GM04503 (cell line): ENCODE measurements at places on chromosomes 2 and 18.

- no peak for DNase-seq
These were observed 282.5 kb upstream of the SPRED2 start for GRCh38 chr2:65714866-65715265.

GRCh38 chr2:235135990-235136561, 184.3 kb downstream of the SH3BP4 start:
- peak; percentile 36 for DNase-seq

DNA sequence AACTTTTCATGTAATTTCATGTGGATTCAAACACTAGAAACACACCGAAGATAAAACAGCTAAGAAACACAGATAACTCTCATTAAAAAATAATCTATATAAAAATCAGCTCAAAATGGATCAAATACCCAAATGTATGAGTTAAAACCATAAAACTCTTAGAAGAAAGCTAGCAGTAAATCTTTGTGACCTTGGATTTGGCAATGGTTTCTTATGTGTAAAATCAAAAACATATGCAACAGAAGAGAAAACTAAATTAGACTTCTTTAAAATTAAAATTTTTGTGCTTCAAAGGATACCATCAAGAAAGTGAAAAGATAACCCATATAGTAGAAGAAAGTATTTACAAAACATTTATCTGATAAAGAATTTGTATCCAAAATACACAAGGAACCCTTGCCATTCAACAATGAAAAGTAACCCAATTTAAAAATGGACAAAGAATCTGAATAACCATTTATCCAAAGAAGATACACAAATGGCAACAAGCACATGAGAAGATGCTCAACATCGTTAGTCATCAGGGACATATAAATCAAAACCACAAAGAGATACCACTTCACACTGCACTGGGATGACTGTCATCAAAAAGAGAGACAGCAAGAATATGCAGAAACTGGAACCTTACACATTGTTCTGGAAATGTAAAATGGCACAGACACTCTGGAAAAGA, 27.5 kb downstream of the GAREM1 start:
- DNase-seq = no peak

DNA sequence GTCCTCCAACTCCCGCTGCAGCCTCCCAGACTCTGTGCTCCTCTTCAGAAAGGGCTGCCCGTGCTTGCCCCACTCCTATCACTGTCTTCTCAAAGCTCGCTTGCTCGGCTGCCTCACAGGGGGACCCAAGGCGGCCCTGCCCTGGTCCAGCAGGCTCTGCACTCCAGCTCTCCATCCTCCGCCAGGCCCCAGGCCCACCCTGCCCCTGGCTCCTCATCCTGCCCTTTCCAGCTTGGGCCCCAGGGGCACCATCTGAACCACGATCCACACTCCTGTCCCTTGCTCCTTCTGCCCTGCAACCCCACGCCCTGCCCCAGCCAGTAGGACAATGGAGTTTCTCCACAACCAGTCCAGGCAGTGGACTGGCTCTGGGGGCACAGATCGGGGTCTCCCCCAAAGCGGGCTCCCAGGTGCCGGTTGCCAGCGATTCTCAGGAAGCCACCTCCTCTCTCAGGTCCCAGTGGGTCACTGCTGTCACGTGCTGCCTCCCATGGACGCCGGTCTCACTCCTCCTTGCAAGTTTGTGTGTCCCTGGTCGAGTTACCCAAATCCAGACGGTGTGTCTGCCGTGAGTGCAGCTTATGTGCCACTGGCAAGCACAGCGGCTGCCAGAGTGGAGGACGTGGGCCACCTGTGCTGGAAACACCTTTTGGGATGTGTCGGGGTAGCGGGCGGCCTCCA, 238.5 kb downstream of the HDAC4 start:
- DNase-seq = no peak

DNA sequence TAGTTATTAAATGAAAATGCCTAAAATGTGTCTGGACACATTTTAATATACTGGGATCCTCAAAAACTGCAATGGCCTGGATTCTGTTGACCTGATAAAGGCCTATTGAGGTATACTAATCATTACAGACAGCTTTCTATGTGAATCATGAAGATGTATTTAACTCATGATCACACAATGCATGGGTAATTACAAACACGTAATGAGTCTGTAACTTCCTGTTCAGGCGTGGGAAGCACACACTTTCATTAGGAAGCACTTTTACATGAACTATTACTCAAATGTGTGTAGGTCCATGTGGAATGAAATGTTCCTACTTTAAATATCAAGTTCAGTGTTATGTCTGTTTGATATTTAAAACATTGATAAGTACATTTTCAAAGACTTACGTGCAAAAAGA, 108.7 kb downstream of the NCKAP5 start:
- no peak for DNase-seq

DNA sequence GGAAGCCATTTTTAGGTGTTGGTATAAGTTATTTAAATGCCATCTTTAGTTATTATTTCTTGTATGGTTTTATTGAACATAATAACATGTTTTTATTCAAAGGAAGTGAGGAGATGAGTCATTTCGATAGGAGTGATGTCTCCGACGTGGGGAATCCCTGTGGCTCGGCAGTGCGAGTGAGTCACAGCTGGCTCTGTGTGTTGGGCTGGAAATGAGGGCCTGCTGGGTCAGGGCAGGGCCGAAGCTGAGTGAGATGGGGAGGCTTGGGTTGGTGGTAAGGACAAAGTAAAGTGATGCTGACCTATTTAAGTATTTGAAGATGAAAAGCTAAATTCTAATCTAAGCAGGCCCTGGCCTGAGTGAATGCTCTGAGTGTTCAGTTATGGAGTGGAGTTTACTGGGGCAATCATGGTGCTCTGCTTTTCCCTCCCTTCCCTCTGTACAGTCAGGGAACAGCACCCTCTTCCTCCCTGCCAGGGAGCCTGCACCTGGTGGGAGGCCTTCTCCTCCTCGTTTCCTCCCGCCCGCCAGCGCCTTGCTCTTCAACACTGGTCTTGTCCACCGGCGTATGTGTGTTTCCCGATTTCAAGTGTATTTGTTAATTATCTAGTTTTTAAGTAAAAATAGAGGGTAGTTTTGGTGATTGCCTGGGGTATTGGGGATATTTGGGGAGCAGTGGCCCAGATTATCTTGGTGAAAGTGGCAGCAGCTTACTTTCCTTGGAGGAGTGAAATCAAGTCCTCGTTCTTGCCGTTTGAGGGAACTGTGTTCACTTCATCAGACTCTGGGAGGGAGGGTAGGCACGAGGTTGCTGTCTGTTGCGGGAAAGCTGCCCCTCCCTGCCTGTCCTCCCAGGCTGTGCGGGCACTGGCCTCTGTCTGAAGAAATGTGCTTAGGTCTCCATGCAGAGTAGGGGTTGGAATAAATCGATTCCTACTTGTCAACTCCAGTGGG, 157.0 kb downstream of the LDLRAD4 start:
- peak; percentile 47 for DNase-seq
